ENCODE measurements at places on chromosomes 5 and 9.

DNA sequence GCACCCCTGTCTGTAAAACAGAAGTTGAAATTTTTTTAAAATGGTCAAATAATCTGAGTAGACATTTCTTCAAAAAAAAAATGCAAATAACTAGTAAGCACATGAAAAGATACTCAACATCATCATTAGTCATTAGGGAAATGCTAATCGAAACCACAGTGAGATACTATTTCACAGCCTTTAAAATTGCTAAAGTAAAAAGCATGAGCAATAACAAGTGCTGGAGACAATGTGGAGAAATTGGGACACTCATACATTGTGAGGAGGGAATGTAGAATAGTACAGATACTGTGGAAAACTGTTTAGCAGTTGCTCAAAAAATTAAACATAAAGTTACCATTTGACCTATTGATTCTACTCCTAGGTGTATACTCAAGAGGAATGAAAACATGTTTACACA lies 58.4 kb upstream of the RUSC2 start:
- no peak for DNase-seq

DNA sequence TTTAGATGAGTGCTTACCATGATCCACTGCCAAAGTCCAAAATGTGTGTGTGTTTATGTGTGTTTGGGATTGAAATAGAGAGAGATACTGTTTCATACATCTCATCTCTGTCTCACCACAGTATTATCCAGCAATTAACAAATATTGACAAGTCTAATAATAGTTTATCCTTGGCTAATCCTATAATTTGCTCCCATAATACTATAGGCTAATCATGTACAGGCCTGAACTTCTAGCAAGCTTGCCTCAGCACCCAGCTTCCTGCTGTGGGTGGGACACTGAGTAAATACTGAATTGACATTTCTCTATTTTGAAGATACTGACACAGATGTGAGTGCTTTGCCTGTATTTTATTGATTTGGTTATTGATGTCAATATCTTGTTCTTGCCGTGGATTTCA lies 35.3 kb upstream of the KCNV2 start:
- DNase-seq: no peak

GRCh38 chr9:129225815-129226214 lies 47.8 kb upstream of the IER5L start:
- DNase-seq: peak; percentile 45

GRCh38 chr5:139812323-139812722 lies 16.7 kb downstream of the PSD2 start:
- DNase-seq: no peak

DNA sequence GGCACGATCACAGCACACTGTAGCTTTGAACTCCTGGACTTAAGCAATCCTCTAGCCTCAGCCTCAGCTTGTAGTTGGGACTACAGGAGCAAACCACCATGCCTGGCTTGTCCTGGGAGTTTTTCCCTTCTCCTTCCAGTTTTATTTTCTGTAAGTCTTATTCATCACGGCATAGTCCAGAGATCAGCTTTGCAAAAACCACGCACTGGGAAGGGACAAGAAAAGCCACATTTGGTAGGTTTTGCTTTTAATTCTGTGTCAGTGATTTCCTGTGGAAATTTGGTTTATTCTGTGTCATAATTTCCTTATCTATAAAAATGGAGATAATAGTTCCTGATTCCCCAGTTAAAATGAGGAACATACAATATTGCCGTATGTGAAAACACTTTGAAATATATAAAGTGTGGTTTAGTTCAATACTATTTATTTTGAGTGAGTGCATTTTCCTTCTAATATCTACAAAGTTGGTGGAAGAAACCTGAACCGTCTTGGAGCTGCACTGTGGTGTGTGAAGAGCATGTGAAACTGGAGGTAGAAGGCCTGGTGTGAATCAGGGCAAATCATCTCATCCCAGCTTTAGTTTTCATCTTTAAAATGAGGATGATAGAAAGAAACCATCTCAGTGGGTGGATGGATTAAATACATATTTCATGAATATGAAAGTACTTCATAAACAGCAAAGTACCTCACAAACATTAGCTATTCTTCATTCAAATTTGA lies 92.8 kb upstream of the ELL2 start:
- DNase-seq: no peak

- no peak for DNase-seq
Measured at GRCh38 chr5:59685793-59686192, 207.7 kb downstream of the PDE4D start.

DNA sequence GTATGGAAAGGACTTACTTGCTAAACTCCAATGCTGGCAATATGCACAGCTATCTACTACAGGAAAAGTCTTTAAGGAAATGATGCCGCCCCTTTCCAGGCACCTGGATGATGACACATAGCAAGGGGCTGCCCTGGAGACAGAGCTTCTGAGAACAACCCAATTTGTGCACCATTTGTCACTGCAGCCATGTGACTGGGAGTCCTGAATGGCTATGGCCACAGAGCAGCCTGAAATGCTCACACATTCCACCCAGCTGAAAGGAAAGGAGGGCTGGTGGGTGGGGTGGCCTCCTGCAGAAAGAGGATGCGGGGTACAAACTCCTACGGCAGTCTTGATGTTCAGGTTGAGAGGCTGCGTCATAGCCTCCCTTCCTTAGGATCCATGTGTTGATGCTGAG lies 70.1 kb upstream of the FSTL4 start:
- no peak for DNase-seq

DNA sequence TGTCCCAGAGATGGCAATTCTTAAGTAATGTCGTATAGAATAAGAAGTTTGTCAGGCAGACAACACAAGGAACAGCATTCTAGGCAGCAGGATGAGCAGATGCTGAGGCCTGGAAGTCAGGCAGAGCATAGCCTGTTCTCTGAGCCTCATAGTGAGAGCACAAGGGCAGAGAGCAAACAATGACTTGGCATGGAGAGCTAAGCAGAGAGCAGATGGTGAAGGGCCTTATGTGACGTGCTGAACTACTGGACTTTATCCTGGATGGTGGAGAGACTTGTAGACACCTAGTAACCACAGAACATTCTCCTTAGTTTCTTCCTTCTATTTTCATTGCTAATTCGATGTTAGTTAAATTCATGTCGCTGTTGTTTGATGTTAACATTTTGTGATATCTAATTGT lies 60.1 kb downstream of the KCTD16 start:
- no peak for DNase-seq

GRCh38 chr5:88384886-88385285 lies 116.2 kb upstream of the TMEM161B start:
- no peak for DNase-seq

DNA sequence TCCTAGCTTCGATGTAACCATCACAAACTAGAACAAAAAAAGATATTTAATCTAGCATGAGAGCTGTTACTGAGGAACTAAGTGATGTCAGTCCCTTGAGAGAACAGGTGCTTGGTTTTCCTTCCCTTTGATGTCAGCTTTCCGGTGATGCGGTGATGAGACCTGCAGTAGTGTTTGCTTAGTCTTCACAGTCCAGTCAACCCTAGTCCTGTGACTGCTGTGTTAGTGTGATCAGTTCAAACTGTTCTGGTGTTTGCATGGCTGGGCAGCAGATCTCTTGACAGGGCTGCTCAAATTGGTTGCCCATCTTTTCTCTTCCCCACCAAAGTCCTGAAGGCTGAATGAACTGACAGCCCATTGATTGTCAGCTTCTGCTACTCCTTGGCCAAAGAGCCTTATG lies 608.6 kb upstream of the DAB2 start:
- peak; percentile 45 for DNase-seq
